ENCODE measurements at places on chromosomes 5 and 9.

- no peak for DNase-seq
Observed at GRCh38 chr9:93081081-93081529, 14.9 kb upstream of the CARD19 start.

GRCh38 chr5:69504036-69504435 lies 11.4 kb downstream of the OCLN start:
- no peak for DNase-seq

GRCh38 chr5:115920171-115920725 lies 42.0 kb upstream of the LVRN start:
- DNase-seq, result no peak

DNA sequence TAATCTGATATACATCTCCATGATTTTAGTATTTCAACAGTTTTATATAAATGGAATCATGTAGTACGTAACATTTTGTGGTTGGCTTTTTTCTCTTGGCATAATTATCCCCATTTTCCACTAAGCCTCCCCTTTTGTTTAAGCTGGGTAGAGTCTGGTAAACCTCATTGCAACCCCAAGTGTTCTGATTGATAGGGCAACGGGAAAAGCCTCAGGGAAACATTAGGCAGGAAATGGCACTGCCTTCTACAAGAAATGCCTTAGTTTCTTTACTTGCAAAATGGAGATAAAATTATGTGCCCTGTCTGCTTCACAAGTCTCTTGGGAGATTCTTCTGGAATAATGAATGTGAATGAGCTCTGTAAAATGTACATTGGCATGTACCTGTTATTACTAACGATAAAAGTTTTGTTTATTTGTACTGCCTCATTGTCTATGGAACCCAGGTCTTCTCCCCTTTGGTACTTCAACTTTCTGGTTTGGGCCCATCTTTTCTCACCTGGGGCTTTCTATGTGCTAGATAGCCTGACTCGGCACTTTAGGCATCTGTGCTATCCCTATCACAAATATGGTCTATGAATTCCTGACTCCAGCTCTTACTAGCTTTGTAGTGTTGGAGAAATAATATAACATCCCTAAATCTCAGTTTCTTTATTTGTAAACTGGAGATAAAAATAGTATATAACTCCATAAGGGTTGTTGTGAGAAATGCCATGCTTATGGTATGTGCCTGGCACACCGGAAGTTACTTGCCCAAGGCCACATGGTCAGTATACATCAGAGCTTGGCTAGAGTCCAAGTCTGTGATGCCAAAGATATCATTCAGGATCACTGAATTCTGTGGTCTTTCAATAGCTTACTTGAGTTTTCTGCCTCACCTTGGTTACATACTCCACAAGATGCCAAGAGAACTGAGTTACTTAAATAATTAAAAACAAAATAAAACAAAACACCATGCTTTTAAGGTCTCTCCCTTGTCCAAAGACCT lies 48.2 kb upstream of the ZNF169 start:
- DNase-seq, result no peak

DNA sequence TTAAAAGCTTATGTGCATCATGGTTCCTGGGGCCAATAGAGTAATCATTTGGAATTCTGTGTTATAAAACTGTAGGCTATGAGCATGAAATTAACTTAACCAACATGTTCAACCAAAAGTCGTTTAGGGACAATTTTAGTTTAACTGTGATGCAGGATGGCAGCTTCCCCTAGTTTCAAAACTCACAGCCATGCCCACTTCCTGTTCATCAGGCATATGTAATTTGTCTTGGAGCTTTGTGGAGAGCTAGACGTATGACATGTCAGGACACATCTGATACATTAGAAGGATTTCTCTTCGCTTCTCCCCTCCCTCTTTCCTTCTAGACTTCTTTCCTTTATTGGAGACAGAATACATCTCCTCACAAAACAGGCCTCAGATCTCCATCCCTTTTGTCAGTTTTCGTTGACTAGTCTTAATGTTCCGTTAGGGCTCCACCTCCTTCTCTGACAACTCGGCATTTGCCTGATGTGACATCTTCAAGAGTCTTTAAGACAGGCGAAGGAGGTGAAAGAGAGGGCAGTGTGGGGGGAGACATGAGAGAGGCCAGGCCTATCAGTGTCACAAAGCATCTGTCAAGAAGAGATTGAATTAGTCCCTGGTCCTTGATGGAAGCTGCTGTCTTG lies 176.0 kb downstream of the MSX2 start:
- DNase-seq, result no peak
